ENCODE measurements at places on chromosomes 5 and 9.

- DNase-seq, result no peak
These were observed 179.4 kb downstream of the PJA2 start for GRCh38 chr5:109230369-109230768.

DNA sequence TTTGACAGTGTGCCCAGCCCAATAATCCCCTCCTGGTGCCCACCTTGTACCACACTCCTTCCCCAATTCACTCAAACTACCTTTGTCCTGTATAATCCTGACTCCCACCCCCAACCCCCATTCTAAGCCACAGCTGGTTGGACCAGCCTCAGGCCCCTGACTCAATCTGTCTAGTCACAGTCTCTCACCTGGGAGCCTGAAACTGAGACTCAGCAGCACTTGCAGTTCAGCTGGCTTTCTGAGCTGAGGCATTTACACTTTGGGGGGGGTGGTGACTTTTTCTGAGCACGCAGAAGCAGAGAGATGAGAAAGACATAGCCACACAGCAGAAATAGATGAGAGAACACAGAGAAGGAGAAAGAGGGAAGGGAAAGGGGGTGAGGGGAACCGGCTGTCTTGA, 247.3 kb downstream of the MAN2A1 start:
- DNase-seq, result no peak

GRCh38 chr5:149731332-149731616, 1.2 kb downstream of the PPARGC1B start:
- DNase-seq, result no peak

GRCh38 chr9:130973686-130974281, 34.7 kb upstream of the FIBCD1 start:
- DNase-seq, result no peak

DNA sequence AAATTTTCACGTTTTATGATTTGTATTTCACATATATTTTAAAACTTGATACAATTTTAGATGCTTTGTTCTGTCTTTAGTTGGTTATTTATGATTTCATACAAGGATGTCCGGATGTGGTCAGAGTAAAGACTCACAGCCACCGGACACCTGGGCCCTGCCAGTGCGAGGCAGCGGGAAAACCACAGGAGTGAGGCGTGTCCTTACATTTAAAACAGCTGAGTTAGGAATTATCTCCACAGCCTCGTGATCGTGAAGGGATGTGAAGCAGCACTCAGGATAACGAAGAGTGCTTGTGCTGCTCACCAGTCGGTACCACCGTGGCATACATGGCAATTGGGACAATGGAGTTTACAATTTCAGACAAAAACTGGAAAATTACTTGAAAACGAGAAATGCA, 14.0 kb downstream of the SNX18 start:
- no peak for DNase-seq

DNA sequence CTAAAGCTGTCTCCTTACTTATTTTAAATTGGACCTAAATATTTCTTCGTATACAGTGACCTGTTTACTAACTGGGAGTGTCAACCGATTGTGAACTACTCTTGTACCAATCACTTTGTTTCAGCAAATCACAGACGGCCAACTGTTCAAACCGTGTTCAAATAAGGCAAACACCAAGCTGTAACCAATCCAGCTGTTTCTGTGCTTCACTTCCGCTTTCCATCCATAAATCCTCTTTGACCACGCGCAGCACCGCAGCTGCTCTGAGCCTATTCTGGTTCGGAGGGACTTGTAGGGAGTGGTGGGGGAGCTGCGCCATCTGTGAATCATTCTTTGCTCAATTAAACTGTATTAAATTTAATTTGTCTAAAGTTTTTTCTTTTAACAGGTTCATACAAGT, 4.8 kb upstream of the FAM240B start:
- DNase-seq, result no peak
